T-helper 2 cell (primary cell): ENCODE measurements at places on chromosomes 4 and X.
A peak's percentile ranks its signal among the peaks of the same experiment; 100 is the strongest.

DNA sequence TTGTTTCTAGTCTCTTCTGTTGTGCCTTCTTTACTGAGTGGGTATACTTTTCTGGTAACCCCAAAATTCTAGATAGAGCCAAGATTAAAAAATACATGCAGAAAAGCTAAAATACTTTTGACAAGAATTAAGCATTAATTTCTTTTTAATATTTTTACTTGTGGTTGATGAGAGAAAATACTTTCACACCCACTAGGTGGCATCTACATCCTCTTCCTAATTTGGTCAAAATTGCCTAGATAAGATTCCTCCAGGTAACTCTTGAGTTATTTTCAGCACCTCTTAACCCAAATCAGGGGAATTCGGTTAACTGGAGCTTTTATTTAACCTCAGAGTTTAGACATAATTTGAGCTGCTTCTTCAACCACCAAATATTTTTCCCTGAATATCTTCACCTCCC is 28.4 kb upstream of the COX7B2 start:
- no peak for DNase-seq

GRCh38 chrX:42606591-42606990 is 171.4 kb downstream of the PPP1R2C start:
- DNase-seq: no peak

- no peak for DNase-seq
Measured at GRCh38 chrX:103535206-103535605, 15.9 kb upstream of the RAB40A start.

DNA sequence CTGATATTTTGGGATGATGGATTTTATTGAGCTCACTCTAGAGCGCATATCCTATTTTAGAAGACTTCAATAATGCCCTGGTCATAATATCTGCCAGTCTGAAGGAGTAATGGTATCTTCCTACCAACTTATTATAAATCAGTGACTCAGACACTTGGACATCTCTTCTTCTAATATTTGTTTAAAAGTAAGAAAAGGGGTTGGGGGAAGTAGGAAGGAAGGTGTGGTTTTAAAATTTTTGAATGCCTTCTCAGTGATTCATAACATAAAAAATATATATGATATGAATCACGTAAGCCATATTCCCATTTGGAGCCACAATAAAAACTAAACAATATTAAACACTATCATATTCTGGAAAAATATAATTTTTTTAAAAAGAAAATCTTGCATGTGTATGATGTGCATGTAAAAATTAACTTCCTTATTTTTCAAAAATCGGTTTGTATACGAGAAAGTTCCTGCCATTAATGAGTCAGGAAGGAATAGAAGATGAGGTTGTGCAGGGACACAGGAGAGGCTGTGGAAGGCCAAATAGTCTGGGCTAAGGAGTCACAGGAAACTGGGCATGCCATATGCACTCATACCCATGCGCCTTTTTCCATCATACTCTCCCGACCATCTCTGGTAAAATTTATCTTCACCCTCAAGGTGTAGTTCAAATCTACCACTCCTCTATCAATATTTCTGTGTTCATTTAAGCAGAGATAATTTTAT is 286.5 kb downstream of the EPHA5 start:
- DNase-seq: no peak

DNA sequence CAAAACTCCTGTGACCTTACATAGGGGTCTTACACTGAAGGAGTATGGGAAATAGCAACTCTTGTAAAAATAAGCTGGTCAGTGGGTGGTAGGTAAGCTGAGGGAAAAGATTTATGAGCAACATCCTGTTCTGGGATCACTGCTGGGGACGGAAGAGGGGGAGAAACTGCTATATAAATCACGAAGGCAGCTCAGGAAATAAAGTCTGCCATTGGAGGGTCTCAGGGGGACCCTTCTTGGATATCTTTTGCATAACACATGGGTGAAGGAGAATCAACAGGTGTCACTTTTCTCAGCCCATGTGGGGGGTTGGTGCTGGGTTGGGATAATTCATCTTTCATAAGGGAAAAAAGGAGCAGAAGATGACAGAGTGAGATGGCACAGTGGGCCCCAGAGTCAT is 33.7 kb downstream of the AFF1 start:
- no peak for DNase-seq

DNA sequence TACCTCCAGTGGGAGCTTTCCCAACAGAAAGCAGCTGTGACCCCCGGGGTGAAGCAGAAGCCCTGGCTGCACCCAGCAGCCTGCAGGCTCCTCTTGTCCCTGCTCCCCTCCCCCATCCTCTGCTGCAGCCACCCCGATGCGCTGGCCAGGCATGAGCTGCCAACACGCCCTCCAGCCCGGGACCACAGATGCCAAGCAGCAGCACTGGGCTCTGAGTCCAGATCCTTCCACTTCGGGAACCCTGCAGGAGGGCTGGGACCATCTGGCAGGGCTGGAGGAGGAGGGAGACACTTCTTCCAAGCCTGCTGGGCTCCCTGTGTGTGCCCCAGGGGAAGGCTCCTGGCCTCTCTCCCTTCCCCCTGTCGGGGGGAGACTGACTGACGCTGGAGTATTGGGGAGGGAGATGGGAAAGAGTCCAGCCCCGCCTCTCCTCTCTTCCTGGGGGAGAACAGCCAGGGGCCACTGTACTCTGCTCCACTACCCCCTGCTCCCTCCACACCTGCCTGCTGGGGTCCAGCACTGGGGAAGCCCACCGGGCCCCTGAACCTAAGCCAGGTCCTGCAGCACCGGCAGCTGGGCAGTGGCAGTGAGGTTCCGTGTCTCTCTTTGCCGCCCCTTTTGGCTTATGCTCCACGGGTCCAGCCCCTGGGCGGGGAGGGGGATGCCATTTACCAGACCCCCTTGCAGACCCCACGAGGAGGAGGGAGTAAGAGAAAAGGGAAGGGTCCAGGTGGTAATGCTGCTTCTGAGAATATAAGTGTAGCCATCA is 55.7 kb downstream of the PPP2R2C start:
- DNase-seq: no peak

DNA sequence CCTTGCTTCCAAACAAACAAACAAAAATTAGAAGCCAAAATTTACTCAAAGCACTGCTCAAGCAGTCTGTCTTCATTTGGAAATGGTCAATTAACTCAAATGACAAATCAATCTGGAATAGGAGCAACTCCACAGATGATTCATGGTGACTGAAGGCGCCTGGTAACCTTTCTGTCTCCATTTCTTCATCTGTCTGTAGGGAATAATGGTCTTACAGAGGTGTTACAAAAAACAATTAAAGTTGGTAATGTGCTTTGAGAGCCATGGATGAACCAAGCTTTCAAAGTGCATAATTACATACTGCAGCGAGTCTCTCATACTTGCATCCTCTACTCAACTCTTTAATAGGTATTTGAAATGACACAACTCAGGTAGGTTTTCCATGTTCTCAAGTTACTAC is 38.3 kb upstream of the STAG2 start:
- DNase-seq: no peak

DNA sequence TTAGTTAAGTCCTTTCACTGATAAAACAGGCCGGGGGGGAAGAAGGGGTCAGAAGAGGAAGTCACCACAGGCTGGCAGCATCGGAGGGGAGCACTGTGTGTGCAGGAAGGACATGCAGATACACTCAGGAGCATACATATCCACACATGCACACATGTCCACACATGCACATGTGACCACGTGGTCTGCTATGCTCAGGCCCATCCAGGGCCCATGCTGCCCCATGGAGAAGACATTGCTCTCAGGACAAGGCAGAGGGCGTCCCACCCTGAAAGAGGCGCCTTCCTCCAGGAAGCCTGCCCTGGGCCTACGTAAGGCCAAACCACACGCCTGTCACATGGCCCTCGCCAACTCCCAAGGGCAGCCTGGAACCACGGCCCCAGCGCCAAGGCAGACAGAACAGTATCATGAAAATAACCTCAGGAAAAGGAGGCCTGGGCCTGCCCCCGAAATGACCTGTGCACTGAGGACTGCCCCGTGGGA is 15.8 kb downstream of the WDR1 start:
- peak; percentile 27 for DNase-seq

DNA sequence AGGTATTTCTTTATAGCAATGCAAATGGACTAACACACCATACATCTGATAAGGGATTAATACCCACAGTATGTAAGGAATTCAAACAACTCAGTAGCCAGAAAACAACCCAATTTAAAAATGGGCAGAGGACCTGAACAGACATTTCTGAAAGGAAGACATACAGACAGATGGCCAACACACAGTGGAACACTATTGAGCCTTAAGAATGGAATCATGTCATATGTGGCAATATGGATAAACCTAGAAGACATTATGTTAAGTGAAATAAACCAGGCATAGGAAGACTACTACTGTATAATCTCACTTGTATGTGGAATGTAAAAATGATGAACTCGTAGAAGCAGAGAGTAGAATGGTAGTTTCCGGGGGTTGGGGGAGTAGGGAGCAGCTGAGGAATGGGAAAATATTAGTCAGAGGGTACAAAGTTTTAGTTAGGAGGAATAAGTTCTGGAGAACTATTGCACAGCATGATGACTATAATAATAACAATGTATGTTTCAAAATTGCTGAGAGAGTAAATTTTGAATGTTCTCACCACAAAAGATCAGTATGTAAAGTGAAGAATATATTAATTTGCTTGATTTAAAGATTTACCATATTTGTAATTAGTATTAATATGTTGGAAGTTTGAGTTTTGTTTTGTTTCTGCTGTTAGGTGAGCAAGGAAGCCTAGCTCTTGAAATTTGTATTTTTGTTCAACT is 25.2 kb downstream of the WDR44 start:
- DNase-seq: no peak

- no peak for DNase-seq
Measured at GRCh38 chr4:13856387-13856786, 228.9 kb upstream of the BOD1L1 start.

- no peak for DNase-seq
Measured at GRCh38 chr4:113541933-113542332, 219.6 kb downstream of the CAMK2D start.

- no peak for DNase-seq
Measured at GRCh38 chr4:70715097-70715496, 6.7 kb upstream of the RUFY3 start.

DNA sequence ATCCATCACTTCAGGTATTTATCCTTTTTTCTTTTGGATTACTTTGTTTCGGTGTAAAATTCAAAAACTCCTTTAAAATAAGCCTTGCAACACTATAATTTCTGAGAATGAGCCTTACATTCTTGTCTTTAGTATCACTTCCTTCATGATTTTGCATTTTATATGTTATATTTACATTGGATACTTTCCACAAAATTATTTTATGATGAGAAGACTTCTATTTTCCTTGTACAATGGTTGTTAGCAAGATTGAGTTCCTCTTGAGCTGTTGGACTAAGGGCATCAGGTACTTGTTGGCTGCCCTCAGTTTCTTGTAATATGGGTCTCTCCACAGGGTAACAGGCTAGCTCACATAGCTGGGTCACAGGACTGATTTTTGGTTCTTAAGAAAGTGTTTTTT is 22.7 kb upstream of the HPGDS start:
- no peak for DNase-seq

- DNase-seq: no peak
Measured at GRCh38 chr4:164606478-164606877, 147.5 kb upstream of the SMIM31 start.

GRCh38 chr4:100189820-100190642 is at the start of gene DDIT4L:
DDIT4L (minus strand) TSS chr4:100190468; CDS start chr4:100189983, 485 bp downstream.
- DNase-seq: no peak

DNA sequence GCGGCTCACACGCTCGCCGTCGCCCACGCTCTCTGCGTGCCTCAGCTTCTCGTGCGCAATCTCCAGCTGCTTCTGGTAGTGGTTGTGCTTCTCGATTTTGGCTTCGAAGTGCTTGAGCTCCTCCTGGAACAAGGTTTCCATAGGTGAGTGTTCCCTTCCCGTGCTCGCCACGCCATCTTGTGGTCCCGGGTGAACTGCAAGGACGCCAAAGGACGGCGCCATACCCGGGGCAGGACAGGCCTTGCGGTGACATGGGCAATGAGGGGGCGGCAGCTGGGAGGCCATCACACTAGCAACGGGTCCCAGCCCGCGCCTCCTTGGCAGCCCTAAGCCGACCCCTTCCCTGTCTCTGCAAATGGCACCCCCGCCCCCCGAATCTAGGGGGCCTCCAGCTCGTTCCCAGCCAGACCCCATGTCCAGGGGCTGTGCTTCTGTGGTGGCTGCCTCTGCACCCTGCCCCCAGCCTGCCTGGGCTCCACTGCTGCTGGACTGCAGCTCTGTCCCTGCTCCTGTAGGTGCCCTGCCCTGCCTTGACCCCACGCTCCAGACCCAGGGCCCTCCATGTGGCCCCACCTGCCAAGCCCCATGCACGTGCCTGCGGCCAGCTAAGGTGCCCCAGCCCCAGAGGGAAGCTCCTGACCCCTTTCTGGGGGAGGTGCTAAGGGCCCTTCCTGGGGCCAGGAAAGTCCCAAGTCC is 17.3 kb downstream of the LRPAP1 start:
- DNase-seq: no peak
